Kidney epithelial cell (primary cell): ENCODE measurements at places on chromosomes 11 and 22.

DNA sequence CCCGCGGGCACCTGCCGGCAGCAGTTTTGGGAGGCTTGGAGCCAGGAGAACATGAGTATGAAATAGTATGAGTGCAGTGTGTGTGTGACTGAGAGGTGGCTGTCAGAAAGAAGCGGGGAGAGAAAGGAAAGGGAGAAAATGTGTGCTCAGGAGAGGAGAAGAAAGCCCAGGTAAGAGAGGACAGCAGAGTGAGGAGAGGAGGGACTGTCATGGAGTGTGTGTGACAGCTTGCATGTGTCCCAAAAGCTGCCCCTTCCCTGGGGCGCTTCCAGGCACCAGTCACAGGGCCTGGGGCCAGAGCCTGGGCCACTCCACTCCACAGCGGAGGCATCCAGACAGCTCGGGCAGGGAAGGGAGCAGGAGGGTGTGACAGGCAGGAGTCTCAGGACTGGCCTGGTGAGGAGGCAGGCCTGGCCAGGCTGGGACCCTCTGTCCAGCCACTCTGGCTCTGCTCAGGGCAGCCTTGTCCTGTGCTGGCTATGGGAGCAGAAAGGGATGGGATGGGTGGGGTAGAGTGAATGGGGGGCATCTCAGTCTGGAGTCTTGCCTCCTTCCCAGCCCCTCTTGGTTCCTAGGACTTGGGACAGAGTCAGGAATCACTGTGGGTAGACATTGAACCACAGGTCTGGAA lies 949 bp downstream of the MMP11 start:
- DNase-seq: no peak

- DNase-seq: no peak
Observed at GRCh38 chr11:35303596-35304385, 115.6 kb downstream of the SLC1A2 start.

DNA sequence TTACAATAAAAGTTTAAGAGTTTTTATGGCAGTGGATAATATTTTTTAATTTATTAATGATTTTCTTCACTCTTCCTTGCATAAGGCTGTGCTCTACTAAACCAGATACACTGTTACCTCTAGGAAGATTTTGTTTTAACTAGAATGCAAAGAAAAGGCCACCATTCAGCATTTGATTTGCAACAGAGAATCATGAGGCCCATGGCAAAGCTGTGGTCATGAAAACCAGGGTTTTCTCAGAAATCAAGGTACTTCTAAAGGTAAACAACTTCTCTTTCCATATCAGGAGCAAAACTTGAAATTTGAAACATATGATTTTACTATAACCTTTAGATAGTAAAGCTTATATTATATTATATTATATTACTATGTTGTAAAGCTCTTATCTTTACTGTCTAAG lies 94.4 kb downstream of the FAM76B start:
- DNase-seq: no peak

GRCh38 chr11:72705442-72706365 lies 31.5 kb upstream of the PDE2A start:
- DNase-seq: no peak

- no peak for DNase-seq
Observed at GRCh38 chr11:61777234-61778090, 14.9 kb downstream of the TMEM258 start.

DNA sequence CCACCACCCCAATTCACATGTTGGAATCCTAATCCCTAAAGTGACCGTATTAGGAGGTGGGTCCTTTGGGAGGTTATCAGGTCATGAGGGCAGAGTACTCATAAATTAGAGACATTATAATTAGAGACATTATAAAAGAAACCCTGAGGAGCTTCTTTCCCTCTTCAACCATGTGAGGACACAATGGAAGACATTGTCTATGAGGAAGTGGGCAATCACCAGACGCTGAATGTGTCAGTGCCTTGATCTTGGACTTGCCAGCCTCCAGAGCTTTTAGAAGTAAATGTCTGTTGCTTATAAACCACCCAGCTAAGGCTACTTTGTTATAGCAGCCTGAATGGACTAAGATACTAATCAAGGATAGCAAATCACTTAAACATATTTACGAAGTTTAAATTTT lies 14.8 kb downstream of the GAB2 start:
- DNase-seq: no peak

GRCh38 chr11:102223859-102224258 lies 93.4 kb upstream of the BIRC3 start:
- DNase-seq: no peak

- no peak for DNase-seq
Observed at GRCh38 chr22:31789803-31790202, 36.0 kb downstream of the DEPDC5 start.
